Muscle of arm (tissue), 14 donors: ENCODE measurements at places on chromosomes 2 and 18. TPM values are rescaled to one million over a fixed set of nuclear protein-coding genes. Genes with fewer than 3 reads are reported as not detected.

CBLN2 gene
- polyA plus RNA-seq, result 0.25 TPM

- DNase-seq, result no peak
Observed at GRCh38 chr18:58178511-58178910, 134.5 kb downstream of the NEDD4L start.

AQP12B gene
- 0.64 TPM for polyA plus RNA-seq

CTLA4 gene
- polyA plus RNA-seq, result 0.62 TPM

DNA sequence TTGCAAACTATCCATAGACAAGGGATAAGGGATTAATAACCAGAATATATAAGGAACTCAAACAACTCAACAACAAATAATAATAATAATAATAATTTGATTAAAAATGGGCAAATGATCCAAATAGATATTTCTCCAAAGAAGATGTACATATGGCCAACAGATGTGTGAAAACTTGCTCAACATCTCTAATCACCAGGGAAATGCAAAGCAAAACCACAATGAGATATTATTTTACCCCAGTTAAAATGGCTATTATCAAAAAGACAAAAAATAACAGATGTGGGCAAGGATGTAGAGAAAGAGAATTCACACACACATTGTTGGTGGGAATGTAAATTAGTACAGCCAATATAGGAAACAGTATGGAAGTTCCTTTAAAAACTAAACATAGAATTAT, 26.9 kb downstream of the DNAH7 start:
- no peak for DNase-seq

DNA sequence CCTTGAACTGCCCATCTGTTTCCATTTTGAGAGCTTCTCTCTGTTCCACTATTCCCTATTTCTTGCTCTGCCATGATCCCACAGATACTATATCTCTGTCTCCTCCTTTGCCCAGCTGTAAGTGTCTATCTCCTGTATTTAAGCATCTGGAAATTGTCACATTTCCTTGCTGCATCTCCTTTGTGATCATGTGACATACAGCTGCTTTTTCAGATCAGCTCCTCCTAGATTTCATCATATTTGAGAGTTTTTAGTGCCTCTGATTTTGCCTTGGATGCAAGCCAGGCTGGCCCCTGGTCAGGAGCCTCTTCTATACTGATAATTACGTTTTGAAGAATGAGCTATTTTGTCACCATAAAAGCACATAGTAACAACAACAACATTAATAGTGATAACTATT, 131.7 kb upstream of the TNP1 start:
- DNase-seq, result peak; percentile 58

- no peak for DNase-seq
Observed at GRCh38 chr2:46230115-46230571, 67.1 kb upstream of the EPAS1 start.

DNA sequence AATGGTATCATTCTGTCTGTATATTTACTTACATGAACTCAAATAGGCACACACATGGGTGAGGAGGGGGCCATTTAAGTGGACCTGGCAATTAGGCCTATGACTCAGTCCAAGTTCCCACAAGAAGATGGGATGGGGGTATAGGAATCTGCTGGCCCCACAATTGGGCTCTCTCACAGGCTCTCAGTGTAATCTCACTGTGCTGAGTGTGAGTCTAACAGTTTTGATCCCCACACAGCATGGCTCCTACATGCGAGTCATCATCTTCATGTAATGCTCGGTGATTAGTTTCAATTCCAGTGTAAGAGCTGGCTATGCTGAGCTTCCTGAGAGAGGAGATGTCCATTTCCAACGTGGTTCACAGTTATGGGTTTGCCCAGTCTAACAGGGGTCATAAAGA, 114.0 kb downstream of the GATA6 start:
- DNase-seq, result no peak
